NCI-H1436 treated with DMSO at 0.1 percent for 48 hours (cell line): ENCODE measurements at places on chromosomes 1 and 21.

DNA sequence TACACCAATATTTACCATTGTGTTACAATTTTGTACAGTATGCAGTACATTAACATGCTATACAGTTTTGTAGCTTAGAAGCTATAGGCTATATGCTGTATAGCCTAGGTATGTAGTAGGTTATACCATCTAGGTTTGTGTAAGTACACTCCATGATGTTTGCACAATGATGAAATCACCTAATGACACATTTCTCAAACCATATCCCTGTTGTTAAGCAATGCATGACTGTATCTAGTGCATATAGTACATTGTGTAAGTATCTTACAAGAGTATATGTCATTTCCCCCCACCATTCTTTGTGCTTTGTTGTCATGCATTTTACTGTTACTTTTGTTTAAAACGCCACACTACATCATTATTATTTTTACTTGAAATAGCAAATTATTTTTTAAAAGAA lies 65.7 kb upstream of the RNF11 start:
- no peak for DNase-seq

GRCh38 chr1:113813218-113813617 lies 942 bp upstream of the RSBN1 start:
- no peak for DNase-seq

DNA sequence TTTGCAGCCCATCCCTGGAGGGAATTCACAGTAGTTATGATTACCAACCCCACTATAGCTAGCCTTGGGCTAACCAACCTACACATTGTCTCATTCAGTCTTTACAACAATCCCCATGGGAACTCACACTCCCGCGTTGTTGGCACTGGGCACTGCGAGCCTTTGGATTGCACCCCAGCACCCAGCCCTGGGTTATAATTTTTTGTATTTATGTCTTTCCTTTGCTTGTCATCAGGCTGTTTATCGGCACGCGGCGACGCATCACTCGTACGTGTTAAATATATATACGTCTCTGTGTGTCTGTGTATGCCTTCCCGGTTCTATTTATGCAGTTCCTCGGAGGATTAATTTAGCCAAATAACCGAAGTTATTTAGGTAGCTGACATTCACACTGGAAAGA lies 47.2 kb upstream of the IGSF21 start:
- no peak for DNase-seq

DNA sequence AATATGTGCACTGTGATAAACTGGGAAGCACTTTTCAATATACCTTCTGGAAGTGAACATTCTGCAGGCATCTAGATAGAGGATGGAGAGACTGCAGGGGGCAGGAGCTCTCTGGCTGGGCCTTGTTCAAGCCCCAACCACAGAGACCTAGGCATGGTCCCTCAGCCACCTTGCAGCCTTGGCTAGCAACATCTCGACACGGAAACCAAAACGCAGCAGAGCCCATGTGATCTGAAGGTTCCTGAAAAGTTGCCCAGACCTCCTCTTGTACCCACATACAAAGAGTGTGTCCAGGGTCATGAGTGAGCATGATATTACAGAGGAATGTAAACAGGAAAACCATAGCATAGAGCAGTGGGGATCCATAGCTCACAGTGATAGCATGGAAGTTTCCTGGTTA lies 33.1 kb upstream of the SAMD11 start:
- DNase-seq: no peak

GRCh38 chr1:50704126-50704525 lies 255.9 kb downstream of the FAF1 start:
- no peak for DNase-seq

GRCh38 chr1:150931773-150932172 lies 5.6 kb downstream of the SETDB1 start:
- no peak for DNase-seq

DNA sequence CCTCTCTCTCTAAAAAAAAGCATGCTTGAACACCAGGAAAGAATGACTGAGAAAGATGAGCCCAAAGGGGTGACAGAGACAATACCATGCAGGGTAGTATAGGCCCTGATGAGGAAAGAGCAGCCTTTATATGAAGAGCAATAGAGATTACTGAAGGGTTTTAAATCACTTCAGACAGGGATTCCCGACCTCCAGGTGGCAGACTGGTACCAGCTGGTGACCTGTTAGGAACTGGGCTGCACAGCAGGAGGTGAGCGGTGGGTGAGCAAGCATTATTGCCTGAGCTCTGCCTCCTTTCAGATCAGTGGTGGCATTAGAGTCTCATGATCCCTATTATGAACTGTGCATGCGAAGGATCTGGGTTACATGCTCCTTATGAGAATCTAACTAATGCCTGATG lies 30.8 kb upstream of the GTF2B start:
- DNase-seq: no peak

DNA sequence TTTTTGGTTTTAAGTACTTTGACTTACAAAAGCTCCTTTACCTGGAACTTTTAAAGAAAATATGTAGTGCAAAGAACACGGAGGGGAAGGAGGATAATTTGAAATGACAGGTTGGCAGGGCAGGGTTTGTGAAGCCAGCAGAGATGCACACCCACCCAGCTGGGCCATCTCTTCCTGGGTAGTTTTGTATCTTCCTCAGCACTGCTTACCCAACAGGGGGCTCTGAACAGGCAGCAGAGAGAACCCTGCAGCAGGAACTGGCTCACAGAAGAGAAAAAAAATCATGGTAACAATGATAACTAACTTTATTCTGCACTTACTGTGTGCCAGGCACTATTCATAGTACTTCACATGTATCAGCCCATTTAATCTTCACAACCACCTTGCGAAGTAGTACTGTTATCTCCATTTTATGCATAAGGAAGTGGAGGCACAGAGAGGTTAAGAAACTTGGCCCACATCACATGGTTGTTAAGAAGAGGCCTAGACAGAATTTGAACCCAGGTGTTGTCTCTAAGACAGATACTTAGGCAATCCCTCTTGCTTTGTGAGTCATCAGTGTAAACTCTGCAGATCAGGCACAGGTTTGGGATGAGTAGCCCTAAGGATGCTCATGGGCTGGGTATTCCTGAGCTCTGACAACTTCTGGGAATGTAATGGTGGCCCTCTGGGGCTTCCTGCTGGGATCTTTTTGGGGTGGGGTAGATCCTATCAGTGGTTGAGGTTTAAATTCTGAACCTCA lies 60.8 kb downstream of the ELK4 start:
- no peak for DNase-seq
